ENCODE measurements at places on chromosomes 12 and 14. TPM values are rescaled to one million over a fixed set of nuclear protein-coding genes. Genes with fewer than 3 reads are reported as not detected.

The NKX2-1 gene
- polyA plus RNA-seq, result not detected

The TAS2R10 gene
- 4.4 TPM for polyA plus RNA-seq

The SLC25A47 gene
- not detected for polyA plus RNA-seq

The CCDC175 gene
- 1.3 TPM for polyA plus RNA-seq

The COL2A1 gene
- polyA plus RNA-seq, result 50.3 TPM

The RDH12 gene
- polyA plus RNA-seq, result 0.71 TPM

The BCL11B gene
- polyA plus RNA-seq, result 2.7 TPM

The NYNRIN gene
- 54.6 TPM for polyA plus RNA-seq

The OASL gene
- 0.10 TPM for polyA plus RNA-seq

DNA sequence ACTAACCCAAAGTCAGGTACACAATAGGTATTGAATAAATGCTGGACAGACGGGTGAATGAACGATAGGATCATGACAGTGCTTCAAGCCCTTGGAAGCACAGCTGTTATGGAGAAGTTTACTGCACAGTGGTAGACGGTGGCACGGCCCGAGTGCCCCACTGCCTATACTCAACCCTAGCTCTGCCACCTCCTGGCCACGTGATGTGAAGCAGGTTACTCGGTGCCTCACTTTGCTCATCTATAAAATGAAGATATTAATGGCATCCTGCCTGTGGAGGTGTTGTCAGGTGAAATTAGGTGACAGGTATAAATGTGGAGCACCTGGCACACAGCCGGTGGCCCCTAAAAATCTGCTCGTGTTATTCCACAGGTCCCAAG, 5.8 kb downstream of the ASB2 start:
- DNase-seq, result no peak

GRCh38 chr12:116771651-116772050, 33.5 kb downstream of the RNFT2 start:
- DNase-seq, result no peak

- no peak for DNase-seq
Observed at GRCh38 chr12:116089080-116089479, 188.4 kb downstream of the MED13L start.

- DNase-seq, result no peak
Observed at GRCh38 chr12:24979329-24979728, 30.4 kb upstream of the BCAT1 start.

- DNase-seq, result no peak
Observed at GRCh38 chr12:53956914-53957536, 2.3 kb downstream of the HOXC12 start.

GRCh38 chr12:111178181-111179081, 190.5 kb downstream of the PHETA1 start:
- peak; percentile 63 for DNase-seq

GRCh38 chr12:52215587-52216031, 17.4 kb upstream of the KRT7 start:
- no peak for DNase-seq

DNA sequence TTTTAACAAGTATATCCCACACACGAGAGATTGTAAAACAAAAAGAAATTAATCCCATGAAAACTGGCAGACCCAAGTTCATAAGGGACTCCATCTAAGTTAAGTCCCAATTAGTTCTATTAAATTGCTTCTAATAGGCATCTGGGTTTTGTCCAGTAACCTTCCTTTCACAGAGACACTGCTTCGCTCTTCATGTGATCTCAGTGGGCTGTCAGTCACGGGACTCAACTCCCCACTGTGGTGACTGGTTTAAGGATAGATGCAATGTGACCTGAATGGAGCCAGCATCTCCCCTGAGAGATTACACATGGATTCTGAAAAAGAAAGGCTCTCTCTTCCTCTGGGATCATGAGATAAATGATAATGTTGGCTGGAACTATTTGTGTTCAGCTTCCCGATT, 96.4 kb downstream of the GAS2L3 start:
- no peak for DNase-seq

DNA sequence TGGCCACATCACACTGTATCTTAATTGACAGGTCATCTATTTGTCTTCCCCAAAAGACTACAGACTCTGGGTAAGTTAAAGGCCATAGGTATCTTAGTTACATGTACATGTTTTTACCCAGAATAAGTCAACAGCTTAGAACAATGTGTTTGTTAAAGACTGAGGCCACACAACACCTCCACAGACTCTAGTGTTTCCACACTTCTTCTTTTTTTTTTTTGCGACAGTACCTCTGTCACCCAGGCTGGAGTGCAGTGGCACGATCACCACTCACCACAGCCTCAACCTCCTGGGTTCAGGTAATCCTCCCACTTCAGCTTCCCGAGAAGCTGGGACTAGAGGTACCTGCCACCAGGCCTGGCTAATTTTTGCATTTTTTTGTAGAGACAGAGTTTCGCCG, 1.3 kb downstream of the GPN3 start:
- no peak for DNase-seq

DNA sequence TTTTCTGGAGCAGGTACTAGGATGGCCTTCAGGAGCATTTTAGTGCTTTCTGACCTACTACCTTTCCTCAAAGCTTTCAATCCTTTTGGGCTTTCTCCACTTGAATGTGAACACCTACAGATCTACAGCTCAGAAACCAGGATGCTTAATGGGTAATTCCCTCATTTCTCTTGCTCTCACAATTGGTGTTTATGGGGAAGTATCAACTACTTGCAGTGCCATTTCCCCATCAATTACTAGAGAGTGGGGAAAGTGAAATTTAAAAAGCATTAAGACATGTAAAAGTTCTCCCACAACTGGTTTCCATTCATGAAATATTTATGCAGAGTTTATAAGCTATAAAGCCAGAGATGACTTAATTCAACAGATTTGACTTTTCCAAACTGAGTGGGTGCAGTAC, 2.1 kb upstream of the YY1 start:
- no peak for DNase-seq

GRCh38 chr12:24212496-24212895, 263.0 kb upstream of the SOX5 start:
- DNase-seq, result no peak

GRCh38 chr12:25251769-25252168, 1.0 kb upstream of the KRAS start:
- no peak for DNase-seq

GRCh38 chr12:33786532-33786931, 235.8 kb upstream of the ALG10 start:
- no peak for DNase-seq

DNA sequence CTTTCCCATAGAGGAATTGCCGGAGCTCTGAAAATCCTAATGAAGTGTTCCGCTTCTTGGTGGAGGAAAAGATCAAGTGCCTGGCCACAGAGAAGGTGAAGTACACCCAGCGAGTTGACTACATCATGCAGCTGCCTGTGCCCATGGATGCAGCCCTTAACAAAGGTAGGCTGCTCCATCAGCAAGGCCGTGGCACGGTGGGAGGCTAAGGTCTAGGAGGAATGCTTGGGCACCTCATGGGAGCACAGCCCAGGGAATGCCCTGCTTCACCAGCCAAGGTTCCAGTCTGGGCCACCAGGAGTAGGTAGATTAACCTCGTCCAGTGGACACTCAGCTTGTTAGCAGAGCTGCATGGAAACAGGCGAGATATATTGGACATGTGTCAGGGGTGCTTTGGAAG, 6.4 kb upstream of the TPI1 start:
- no peak for DNase-seq

DNA sequence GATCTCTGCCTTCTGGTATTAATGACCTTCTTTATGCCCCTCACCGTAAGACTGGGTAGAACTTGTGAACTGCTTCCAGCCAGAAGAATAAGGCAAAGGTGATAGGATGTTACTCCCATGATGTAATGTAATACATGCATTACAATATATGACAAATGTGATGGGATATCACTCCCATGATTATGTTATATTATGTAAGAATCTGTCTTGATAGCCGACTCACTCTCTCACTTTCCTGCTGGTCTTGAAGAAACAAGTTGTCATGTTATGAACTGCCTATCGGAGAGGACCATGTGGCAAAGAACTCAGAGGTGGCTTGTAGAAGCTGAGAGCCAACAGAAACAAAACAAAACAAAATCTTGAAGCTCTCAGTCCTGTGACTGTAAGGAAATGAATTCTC, 30.6 kb upstream of the OSBPL8 start:
- DNase-seq, result no peak

- no peak for DNase-seq
Observed at GRCh38 chr12:50606675-50607375, 102.0 kb downstream of the DIP2B start.

DNA sequence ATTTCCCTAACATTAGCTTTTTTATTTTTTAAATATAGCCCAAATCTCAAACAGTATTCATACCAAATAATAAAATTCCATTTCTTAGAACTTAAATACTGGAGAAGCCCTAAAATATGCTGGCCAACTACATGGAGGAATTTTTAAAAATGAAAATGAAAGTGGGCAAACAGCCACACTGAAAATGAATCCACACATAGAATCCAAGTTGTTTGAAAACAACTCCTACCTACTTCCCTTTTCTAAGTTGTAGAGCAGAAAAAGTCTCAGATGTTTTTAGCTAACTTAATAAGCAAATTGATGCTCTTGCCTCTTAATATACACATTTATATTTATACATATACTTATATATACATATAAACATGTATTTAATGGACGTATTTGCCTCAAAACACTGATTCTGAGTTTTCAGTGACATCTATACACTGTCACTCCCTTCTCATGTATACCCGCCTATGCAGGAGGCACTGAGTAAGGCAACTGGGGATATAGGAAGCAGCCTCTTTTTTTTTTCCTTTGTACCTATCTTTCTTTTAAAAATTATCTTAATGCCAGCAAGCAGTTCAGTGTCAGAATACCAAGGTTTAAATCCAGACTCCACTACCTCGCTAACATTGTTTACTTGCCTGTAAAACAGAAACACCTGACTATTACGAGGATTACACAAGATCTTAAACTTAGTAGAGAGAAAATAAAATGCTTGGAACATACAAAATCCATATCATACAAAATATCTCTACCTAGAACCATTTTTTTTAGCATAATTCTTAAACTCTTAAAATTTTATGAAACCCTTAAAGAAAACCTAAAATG, 13.3 kb downstream of the DICER1 start:
- DNase-seq, result no peak

- no peak for DNase-seq
Observed at GRCh38 chr14:74510959-74511409, 17.4 kb downstream of the ISCA2 start.

GRCh38 chr12:118036672-118037411, 20.3 kb downstream of the RFC5 start:
- DNase-seq, result no peak

GRCh38 chr12:47742253-47742825, 16.3 kb downstream of the RAPGEF3 start:
- no peak for DNase-seq

DNA sequence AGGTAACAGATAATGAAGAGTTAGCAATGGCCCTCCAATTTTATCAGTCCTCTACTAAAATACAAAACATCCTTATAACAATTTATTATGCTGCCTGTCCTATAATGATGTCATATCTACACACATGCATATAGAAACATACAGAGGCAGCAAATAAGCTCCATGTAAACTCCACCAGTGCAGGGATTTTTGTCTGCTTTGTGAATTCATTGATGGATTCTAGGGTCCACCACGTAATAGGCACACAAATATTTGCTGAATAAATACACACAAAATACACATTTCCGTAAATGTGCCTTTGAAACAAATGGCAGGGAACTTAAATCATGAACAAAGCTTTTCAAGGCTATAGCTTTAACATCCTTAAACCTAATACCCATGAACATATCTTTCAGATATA, 34.7 kb downstream of the PPP1R12A start:
- no peak for DNase-seq

GRCh38 chr14:60189923-60190840, 25.0 kb upstream of the DHRS7 start:
- no peak for DNase-seq

DNA sequence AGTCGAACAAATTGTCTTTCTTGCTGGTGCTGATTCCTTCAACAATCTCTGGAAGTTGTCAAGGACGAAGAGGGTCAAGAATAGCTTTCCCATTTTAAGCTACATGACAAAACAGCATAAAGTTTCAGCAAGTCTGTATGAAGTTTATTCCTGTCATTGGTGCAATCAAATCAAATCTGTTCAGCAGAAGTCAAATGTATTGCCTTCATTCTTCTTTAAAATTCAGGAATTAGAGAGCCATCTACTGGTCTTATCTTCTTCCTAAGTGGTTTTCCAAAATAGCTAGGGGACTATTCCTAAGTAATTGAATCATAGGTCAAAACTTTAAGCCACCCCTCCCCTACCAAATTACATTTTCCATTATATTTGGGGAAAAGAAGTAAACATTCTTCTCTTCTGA, 990.2 kb downstream of the GALC start:
- peak; percentile 27 for DNase-seq

- no peak for DNase-seq
Observed at GRCh38 chr12:125263385-125263784, 198.2 kb downstream of the AACS start.

DNA sequence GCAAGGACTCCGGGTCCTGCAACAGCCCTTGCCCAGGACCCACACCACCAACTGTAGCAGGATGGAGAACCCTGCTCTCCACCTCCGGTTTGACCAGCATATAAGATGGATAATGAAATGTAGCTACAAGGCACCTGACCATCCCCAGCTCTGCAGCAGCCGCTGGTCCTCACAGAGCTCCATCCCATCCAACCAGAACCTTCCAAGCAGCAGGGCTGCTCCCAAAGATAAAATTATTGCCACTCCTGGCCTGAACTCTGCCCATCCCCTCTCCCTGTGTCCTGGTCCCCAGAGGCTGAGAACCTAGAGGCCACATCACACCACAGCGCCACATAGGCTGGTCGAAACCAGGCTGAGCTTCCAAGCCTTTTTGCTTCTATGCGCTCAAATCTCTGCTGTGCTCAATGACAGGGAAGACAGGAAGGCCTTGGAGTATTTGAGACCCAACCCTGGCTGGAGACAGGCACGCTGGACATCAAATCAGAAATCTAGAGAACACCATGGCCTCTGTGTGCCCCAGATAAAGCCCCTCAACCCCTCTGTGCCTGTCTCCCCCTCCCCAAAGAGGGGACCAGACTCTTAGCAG, 4.2 kb downstream of the CDK2AP1 start:
- no peak for DNase-seq

Data from left kidney (tissue), 8 donors.